Mucosa of descending colon (tissue), 3 donors: ENCODE measurements at places on chromosomes 1 and 21.

- no peak for DNase-seq
These were observed 16.8 kb downstream of the S100A7A start for GRCh38 chr1:153432874-153433681.

DNA sequence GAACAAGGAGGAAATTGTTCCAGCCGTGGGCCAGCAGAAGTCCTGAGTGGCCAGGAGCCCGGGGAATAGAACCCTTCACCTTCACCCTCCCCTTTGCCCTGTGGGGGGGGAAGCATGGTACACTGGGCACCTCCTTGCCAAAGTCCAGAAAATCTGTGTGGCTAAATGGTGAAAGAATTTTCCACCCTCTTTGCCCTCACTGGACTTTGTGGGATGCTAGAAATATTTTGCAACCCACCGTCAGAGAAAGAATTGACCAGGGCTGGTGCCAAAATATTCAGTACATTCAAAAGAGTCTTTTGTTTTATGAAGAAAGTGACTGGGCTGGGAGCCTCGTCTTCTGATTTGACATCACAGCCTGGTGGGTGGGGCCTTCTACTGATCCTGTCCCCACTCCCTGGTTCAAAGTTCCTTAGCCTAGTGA, 14.6 kb downstream of the NFASC start:
- DNase-seq = no peak

DNA sequence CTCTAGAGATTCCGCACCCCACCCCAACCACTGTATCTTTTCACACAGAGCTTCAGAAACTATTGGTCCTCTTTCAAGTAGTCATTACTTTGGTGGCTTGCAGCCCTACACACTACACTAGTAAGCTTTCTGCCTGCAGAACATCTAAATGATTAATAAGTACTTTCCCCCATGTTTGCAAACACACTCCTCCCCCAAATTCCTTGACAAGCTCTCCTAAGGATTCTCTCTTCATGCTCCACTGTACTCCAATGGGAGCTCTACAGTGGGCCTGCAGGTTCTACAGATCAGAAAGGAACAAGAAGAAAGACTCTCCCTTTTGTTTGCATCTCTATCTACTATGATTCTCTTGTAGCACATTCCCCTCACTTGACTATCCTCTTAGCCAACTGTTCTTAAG, 16.3 kb upstream of the NUF2 start:
- DNase-seq = no peak

- DNase-seq = no peak
These were observed 5.7 kb upstream of the KCNE1 start for GRCh38 chr21:34517491-34518245.

DNA sequence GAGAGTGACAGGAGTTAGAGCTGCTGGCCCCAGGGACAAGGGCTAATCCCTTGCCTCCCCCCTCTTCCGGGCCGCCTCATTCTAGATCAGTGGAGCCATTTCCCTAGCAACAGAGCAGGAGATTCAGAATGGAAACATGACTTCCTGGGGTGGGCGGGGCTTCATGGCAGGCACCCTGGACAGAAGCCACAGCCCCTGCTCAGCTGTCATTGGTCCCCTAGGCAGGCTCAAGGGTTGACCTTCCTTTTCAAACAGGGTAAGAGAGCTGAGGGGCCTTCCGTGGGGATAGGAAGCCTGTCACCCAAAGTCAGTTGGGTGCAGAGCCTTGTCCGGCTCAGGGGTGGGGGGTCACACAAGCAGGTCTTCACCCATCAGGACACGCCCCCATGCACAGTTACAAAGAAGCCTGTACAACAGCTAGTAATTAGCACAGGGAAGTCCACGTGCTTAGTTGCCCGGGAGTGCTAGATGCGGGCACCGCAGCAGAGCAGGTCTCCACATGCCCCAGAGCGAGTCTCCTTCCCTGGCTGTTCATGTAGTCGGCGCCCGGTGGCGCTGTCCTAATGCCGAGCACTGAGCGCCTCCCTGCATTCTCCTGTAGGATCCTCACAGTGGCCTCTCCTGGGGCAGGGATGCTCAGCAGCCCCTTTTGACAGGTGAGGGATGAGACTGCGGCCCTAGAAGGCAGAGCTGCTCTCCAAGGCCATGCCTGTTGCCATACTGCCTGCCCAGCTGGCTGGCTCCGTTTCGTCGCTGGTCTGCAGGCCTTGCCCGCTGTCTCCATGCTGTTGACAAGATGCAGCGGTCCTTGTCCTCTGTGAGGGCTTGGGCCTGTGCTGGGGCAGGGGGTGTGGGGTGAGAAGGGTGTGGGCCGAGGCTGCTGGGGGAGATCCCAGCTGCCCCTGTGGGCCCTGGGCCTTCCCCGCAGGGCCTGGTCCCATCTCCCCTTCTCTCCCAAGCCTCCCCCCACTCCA, 5.1 kb downstream of the TMEM201 start:
- DNase-seq = peak; percentile 61

GRCh38 chr1:153288634-153289275, 24.0 kb downstream of the PGLYRP3 start:
- DNase-seq = peak; percentile 25

GRCh38 chr1:173422456-173422976, 54.6 kb upstream of the PRDX6 start:
- DNase-seq = no peak

DNA sequence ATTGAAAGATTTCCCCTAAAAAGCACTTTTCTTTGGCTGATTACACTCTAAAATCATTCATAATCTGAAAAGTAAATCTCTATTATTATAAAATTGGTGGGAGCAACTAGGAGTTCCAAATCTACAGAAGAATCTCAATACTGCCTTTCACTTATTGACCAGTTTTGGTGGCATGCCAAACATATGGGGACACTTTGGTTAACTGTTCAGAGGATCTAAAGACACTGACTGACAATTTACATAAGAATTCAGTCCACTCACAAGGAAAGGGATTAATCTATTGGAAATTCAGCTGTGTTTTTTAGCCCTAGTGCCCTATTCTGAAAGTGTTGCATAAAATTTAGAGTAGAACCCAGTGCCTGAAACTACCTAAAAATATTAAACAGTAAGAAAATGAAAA, 113.6 kb downstream of the LRRC40 start:
- no peak for DNase-seq

DNA sequence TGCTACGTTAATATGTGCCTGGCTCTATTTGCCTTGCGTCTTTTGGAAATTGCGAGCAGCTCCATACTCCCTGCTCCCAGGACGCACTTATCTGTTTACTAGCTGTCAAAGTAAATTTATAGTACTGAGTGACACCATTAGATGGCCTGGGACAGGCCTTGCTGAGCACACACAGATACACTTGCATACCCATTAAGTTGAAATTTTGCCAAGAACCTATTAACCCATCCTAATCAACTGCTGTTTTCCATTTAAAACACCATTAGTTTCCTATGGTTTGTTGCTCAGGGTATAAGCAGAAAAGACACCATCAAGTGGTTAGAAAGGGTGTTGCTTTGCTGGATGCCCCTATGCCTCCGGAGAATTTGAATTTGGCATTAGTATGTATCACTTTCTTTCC, 187.3 kb downstream of the SLC44A5 start:
- no peak for DNase-seq

DNA sequence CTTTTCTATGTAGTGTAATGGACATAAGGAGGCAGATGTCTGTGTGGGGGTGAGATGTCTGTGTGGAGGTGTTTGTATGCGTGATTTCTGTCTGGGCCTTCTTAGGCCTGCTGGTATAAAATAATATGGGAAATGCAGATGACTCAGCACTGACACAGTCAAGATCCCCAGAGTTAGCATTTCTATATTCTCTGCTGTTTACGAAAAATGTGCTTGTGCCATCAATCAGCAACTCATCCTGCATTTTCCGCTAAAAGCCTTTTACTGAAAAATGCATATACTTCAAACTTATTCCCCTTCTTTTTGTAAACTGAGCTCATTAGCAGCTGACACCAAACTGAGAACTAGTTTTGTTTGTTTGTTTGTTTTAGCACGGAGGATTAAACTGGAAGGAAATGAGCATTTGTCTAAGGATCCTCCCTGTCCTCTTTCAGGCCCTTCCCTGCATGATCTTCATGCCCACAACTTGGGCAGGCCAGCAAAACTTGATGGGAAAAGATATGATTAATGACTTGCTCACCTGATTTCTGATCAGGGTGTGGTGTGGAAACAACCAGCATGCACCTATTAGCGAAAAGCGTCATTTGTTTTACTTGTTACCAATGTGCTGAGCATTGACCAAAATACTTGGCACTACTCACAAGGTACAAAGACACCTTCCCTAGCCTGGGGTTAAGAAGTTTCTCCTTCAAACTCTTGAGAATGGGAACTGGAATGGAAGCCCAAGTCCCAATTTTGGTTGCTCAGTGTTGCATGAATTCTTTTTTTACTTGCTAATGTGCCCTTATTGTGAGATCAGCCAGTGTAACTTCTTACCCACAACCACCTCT, 77.4 kb downstream of the NDUFS5 start:
- DNase-seq = no peak

GRCh38 chr1:172941471-172941870, 109.3 kb downstream of the TNFSF18 start:
- no peak for DNase-seq

DNA sequence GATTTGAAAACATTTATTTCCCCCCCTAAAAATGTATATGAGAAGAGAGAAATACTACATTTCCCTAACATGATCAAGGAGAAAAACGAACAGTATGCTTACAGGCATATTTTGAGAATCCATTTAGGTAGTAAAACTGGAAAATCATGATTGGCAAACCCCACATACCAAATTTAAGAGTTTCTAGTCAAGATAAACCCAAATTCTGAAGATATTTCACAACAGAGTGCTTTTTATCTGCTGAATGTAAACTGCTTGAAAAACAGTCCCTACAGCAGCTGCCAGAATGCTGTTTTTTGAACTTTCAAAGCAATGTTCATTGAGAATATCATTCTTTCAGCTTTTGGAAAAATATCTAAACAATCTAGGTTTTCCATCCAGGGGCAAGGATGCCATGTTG, 31.0 kb downstream of the ASH1L start:
- DNase-seq = no peak

DNA sequence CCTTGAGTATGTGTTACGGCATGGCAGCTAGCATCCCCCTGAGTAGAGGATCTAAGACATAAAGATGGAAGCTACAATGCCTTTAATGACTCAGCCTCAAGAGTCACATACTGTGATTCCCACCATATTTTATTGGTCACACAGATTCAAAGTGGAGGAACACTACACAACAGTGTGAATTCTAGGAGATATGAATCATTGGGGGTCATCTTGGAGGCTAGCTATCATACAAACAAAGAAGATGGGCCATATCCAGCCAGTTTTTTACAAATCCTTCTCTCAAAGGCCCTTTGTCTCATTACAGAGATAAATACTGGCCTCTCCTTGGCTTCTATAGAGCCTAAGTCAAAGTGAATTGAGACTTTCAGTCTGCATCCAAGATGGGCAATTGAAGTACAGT, 177.0 kb downstream of the TBX15 start:
- DNase-seq = no peak

GRCh38 chr1:161766102-161766981, at the start of gene ATF6:
TSS of gene ATF6 (plus strand) at chr1:161766320. CDS start at chr1:161766361, 41 bp downstream.
- DNase-seq = peak; percentile 92

- no peak for DNase-seq
These were observed 68.0 kb downstream of the MEGF6 start for GRCh38 chr1:3543076-3544039.

DNA sequence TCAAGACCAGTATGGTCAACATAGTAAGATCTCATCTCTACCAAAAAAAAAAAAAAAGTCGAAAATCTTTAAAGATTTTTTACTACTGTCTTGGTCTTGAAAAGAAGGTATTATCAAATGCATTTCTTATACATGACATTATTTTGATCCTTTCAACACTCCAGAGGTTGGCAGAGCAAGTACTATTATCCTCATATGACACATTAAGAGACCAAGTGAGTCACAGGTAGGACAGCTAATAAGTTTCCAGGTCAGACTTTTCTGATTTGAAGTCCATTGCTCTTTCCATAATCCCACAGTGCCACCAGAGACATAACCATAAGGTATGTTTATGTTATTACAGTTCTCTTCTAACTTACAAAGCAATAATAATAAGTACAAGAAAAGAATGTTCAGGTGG, 15.2 kb downstream of the DBT start:
- no peak for DNase-seq

GRCh38 chr1:204927673-204928641, 57.3 kb downstream of the NFASC start:
- DNase-seq = peak; percentile 25

GRCh38 chr1:77556045-77556444, 126.4 kb downstream of the ZZZ3 start:
- DNase-seq = no peak

- DNase-seq = no peak
These were observed 738 bp downstream of the GNPAT start for GRCh38 chr1:231241750-231242149.

GRCh38 chr1:219945795-219946194, 17.4 kb upstream of the SLC30A10 start:
- no peak for DNase-seq

DNA sequence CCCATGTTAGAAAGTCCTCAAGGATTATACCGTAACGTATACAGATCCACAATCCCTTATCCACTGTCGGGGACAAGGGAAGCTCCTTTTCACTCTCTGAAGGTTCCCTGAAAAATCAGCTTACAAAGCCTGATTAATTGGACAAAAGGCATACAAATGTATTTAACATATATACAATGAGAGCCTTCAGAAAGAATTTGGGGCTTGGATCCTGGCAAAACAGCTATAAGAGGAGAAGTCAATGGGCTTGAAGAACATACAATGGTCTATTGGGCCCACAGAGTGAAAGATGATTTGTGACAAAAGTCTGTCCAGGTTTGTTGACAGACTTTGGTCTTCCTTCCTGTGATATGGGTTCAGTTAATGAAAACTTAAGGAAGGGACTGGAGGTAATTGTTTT, 10.7 kb downstream of the TACSTD2 start:
- DNase-seq = no peak

DNA sequence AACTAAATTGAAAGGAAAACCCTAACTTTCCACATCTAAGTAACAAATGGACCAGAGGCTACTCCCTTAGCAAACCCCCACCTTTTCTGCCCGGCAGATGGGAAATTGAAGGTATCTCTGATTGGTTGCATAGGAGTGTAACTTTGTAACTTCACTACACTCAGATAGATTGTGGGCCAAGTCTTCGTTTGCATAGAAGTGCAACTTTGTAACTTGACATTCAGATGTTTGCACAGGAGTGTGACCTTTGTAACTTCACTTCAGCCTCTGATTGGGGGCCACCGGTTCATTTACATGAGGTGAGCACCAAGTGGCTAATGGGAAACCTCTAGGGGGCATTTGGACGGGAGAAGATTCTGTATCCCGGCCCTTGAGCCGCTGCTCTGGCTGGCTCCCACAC, 59.4 kb downstream of the C1orf94 start:
- DNase-seq = no peak

GRCh38 chr1:4986306-4986705, 331.9 kb downstream of the AJAP1 start:
- no peak for DNase-seq

DNA sequence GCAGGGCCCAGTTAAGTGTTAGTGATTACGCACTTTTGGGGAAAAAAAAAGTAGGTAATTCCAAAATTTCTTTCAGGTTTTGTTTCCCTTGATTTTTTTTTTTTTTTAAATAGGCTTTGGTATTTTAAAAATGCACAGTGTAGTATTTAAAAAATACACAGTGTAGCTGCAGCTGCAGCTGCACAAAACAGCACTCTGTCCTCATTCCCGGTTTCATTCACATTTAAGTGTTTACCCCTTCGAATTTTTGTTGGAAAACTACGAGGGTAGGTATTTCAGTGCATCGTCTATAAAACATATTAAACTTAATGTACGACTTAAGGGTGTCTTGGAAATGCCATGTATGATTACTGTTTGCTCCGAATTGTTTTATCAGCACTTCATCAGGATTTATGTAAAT, 3.4 kb downstream of the NEK7 start:
- no peak for DNase-seq
